ENCODE measurements at places on chromosomes 13 and 19.
A peak's percentile ranks its signal among the peaks of the same experiment; 100 is the strongest.

GRCh38 chr13:24185591-24186232 lies 25.2 kb downstream of the SPATA13 start:
- DNase-seq = no peak

- no peak for DNase-seq
Measured at GRCh38 chr13:26425443-26426358, 131.8 kb upstream of the WASF3 start.

- DNase-seq = no peak
Measured at GRCh38 chr19:9941231-9941630, 4.9 kb upstream of the OLFM2 start.

GRCh38 chr13:36887758-36888521 lies 32.1 kb downstream of the SMAD9 start:
- DNase-seq = no peak

- DNase-seq = no peak
Measured at GRCh38 chr13:75455962-75456361, 26.0 kb downstream of the TBC1D4 start.

DNA sequence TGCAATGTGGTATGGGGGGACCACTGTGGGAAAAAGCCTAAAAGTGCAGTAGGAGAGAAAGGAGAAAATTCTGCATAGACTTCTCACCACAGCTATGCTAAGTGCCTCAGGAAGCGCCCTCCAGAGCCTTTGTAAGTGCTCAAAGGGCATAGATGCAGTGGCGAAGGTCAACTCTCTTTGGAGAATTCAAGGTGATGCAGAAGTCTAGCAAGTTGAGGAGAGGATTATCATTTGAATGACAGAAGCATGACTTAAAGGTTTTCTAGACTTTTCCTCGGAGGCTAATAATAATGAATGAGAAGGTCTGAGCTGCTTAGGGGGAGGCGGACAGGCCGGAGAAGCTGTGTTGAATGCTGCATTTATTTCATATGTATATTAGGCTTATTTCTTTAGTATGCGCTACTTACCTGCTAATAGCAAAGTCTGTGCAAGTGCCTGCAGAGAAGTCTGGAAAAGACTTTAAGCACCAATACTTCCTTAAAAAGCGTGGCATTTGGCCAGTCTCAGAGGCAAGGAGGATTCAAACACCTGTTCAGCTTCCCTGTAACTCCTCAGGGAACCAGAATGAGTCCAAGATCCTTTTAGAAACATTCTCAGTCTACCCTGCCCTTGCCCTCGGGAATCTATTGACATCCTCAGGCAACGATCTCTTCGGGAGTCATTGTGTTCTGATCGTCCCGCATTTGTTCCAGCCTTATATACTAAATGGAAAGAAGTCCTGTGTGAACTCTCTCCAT lies 56.2 kb downstream of the FLT1 start:
- no peak for DNase-seq

GRCh38 chr19:9828551-9829063 lies 889 bp downstream of the UBL5 start:
- no peak for DNase-seq

- DNase-seq = peak; percentile 52
Measured at GRCh38 chr13:32267836-32268439, 47.2 kb downstream of the ZAR1L start.

- DNase-seq = no peak
Measured at GRCh38 chr13:50140581-50141374, 125.5 kb downstream of the KCNRG start.

DNA sequence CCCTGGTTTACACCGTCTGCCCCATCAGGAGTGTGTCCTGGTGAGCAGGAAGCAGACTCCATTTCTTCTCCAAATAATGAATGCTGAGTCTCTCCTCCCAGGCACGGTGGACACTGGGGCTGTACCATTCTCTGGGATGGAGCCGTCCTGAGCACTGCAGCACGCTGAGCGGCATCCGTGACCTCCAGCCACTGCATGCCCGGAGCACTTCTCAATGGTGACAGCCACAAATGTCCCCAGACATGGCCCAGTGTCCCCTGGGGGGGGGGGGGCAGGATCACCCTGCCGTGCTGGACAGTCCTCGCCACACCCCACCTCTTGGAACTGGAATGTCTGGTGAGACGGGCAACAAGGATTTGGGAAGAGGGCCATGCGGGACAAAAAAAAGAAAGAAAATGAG lies 37.4 kb downstream of the GNG7 start:
- no peak for DNase-seq

- DNase-seq = no peak
Measured at GRCh38 chr13:64992314-64992713, 2237.8 kb downstream of the PCDH9 start.

GRCh38 chr19:13146763-13147563 lies 3.2 kb downstream of the STX10 start:
- DNase-seq = no peak

GRCh38 chr19:2779121-2779740 lies 3.8 kb downstream of the SGTA start:
- DNase-seq = no peak

DNA sequence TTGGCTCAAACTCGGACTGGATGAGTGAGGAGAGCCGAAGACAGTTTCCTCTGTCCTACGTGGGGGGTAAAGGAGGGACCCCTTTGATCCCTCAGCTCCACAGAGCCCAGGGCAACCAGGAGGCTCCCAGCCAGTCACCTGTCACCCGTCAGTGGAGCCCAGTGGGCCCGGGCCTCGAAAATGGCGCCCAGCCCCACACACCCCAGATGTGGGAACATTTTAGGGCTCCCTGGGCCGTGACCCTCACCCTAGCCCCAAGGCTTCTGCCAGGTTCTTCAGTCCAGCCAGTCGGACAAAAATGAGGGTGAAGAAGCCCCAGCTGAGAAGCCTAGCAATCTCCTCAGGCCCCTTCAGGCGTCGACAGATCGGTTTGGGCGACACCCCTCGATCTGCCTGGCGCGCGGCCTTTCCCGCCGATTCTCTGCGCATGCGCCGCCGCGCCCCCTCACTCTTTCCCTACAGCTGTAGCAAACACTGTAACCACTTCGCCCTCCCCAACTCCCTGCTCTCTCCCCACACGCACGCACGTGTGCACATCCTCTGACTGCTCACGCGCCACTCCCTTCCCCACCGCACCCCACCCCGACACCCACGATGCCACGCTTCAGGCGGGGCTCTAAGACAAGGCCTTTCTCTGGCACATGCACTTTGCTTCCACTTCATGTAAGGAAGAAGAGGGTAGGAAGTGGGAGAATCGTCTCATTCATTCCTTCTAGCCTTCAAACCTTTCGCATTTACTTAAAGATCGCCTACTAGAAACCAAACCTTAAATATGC lies at the start of gene SLC6A16:
TSS of gene SLC6A16 (minus strand) at position 391 of the 776 bp plus-strand sequence. CDS start 13,844 bp downstream, outside the sequence.
- no peak for DNase-seq

DNA sequence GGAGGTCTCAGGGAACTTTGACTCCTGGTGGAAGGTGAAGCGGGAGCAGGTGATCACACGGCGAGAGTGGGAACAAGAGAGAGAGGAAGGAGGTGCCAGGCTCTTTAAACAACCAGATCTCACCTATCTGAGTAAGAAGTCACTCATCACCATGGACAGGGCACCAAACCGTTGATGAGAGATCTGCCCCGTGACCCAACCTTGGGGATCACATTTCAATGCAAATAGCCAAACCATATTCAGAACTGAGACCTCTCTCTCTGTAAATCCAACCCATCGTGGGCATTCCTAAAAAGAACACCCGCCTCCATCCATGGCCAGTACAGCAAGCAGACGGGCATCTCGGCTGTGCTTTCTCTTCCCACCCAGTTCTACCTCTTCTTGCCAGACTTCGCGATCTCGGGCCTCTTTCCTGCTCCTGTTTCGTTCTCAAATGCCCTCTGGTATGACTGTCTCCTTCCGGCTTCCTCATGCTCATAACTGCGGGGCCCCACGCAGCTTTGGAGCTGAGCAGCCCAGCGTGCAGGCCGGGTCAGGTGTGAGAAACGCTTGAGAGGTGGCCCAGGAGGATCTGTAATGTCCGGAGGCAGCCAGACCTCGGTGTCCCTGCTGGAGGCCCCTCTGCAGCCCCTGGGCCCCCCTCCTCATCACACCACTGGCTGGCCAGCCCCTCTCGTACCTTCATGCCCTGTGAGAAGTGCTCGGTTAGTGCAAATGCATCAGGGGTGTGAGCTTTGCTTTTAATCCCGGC lies 97.0 kb upstream of the GPR183 start:
- DNase-seq = no peak

DNA sequence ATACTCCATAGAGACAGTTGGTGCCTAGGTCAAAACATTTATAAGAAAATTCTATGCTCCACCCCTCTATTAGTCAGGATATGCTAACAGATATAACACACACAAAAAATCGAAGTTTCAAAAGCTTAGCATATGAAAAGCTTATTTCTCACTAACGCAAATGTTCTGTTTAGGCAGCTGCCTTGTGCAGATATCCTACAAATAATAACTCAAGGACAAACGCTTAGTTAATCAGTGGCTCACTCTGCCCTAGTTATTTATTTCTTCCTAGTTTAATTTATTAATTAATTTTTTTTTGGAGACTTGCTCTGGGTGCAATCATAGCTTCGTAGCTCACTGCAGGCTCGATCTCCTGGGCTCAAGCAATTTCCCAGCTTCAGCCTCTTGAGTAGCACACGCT lies 259.7 kb upstream of the GPC6 start:
- DNase-seq = no peak

GRCh38 chr13:32616883-32617511 lies 30.7 kb downstream of the PDS5B start:
- DNase-seq = no peak

- DNase-seq = no peak
Measured at GRCh38 chr19:5947435-5947834, 30.5 kb downstream of the RANBP3 start.

DNA sequence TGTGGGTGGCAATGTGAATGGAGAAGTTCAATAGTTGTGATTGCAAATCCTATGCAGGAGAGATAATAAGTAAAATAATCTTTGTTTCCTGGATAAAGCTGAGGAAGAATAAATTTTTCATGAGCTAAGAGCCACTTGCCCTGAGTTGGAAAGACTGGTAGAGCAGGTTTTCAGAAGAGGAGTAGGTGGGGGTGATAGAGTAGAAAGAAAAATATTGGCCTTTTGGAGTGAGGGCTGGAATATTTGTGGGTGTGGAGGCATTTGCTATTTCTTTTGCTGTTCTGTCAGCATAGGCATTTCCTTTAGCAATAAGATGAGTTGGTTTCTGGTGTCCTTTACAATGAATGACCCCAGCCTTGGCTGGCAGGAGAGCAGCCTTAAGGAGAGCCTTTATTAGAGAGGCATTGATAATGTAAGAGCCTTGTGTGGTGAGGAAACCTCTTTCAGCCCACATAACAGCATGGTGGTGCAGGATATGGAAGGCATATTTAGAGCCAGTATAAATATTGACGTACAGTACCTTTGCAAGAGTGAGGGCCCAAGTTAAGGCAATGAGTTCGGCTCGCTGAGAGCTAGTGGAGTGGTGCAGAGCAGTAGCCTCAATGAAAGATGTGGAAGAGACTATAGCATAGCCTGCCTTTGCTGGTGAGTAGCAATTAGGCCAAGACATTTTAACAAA lies 11.6 kb upstream of the ZNF431 start:
- DNase-seq = no peak

DNA sequence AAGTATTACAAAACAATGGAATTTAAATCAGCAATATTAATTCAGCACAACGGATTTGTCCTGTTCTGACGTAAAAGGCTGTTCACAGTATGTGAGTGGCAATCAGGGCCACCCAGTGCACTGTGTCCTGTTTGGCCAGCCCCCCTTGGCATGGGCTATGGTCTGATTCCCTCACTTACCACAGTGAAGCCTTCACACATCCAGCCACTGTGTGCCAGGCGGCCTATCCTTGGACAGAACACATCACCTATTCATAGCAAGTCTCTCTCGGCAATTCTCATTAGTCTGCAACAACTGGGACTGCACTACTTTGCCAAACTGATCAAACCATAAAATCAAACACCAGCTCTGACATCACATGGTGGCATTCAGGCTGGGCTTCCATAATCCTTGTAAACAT lies 221.5 kb upstream of the TSHZ3 start:
- no peak for DNase-seq

- peak; percentile 22 for DNase-seq
Measured at GRCh38 chr13:40189426-40189825, 477.0 kb downstream of the FOXO1 start.

DNA sequence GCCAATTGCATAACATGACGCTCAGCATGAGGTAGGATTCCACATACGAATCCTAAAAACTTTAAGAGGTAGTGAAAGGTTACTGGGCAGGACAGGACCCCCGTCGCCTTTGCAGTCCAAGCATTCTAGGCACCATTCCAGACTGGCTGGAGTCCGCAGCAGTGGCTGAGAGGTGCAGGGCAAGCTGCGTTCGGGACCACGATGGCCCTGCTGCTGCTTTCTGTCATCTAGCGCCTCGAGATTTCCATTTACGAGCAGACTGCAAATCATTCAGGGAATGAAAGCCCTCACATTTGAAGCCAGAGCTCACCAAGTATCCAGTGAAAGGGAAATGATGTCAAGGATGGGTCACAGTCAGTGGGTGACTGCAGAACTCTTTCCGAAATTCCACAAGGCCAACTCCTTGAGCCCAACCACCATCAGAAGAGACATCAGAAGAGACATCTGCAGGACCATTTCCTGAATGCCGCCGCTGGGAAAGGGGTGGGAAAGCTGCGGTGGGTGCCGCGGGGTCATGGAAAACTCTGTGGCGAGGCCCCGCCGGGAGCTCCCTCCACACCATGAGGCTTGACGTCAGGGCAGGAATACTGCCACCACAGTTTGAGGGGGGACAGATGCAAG lies 88.3 kb downstream of the COL4A1 start:
- DNase-seq = no peak

DNA sequence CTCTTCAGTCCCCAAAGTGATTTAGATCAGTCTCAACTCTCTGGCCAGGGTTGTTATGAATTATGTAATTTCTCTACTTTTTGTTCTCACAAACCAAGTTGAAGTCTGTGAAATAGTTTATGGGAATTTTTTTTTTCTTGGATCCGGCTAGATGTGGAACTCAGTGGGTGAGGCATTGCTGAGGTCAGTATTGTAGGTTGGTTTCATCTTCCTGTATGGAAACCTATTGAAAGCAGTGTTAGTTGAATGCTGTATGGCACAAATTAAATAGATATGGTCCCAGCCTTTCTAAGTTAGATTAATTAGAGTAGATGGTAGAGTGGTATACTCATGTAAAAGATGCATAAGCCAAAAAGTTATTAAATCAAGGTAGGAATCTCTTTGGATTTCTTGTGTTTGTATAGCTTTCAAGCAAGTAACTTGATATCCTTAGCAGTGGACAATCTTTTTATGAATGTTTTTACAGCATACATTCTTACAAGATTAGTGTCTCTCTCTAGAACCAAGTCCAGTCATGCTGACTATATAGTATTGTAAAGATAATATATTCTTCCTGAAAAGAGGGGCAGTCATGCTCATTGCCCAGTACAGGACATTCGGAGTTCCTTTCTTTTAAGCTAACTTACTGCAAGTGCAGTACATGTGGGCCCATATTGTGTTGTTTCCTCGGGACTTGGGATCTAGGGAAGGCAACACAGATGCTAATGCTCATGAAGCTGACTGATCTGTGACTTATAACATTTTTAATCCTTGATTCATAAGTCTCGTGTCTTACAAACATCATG lies 2541.1 kb downstream of the PCDH9 start:
- no peak for DNase-seq

DNA sequence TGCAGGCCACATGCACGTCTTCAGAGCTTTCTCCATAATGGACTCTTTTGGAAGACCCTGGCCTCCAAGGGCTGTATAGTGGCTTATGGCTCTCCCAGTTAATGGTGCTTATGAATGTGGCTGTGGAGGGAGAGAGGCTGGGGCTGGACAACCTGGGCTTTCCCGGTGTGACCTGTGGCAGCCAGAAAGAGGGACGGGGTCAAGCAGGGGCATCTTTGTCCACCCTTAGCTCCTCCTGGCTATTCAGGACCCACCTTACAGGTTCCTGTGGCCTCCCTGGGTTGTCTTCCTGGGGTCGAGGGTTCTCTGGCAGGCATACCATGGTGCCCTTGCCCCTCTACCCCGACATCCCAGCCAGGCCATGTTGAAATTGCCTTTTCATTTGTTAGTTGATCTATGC lies 75.6 kb downstream of the SIPA1L3 start:
- no peak for DNase-seq

All from activated CD4-positive, alpha-beta T cell treated with anti-CD3 and anti-CD28 coated beads for 4 hours (primary cell).